ENCODE measurements at places on chromosomes 5 and 9.

GRCh38 chr9:76454311-76454710 lies 4.7 kb upstream of the GCNT1 start:
- no peak for DNase-seq

DNA sequence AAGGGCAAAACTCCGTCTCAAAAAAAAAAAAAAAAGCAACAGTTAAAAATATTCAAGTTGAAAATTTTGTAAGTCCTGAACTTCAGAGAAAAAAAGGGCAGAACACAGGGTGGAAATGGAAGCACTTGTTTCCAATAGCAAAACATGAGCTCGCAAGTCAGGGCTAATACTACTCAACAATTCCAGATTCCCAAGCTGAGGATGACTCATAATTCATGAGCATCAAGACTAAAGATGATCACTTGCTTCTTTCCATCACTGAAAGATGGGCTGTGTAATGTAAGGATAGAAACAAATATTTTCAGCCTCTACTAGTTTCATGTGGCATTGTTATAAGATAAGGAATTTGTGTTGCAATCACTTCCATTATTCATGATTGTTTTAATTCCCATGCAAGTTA lies 33.5 kb upstream of the FST start:
- DNase-seq = no peak

GRCh38 chr5:174720612-174721529 lies 3.5 kb upstream of the MSX2 start:
- DNase-seq = no peak

DNA sequence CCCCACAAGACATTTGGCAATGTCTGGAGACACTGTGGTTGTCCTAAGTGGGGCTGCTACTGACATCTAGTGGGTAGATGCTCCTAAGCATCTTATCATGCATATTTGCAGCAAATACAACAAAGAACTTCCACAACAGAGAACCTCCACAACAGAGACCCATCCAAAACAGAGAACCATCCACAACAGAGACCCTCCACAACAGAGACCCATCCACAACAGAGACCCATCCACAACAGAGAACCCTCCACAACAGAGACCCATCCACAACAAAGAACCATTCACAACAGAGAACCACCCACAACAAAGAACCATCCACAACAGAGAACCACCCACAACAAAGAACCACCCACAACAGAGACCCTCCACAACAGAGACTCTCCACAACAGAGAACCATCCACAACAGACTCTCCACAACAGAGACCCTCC lies 32.8 kb downstream of the ARPC5L start:
- DNase-seq = peak; percentile 52

DNA sequence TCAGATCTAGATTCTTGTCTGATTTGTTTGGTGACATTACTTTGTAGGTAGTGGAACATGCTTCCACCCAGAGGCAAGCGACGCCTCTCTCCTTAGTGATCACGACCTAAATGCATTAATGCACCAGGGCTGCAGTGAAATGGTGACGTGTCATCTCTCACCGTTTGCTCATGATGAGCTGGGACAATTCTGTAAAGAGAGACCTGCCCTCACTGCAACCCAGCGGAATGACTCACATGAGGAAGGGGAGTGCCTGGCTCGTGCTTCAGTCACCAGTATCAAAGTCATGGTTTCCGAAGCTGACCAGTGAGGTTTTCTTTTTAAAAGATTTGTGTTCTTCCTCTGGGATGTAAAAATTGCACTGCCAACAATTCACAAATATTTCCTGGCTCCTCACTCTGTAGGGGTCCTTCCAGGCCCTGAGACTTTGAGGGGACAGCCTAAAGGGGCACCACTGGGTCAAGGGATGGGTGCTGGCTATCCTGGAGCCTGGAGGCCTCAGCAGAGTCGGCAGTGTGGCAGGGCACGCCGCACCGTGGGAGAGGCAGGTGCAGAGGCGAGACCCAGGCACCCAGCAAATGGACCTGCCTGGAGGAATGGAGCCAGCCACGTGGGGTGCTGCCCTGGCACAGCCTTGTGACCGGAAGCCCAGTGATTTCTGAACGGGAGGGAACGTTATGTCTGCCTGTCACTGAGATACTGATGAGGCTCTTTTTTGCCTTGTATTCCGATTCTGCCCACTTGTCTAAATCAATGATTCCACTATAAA lies 17.3 kb downstream of the QSOX2 start:
- peak; percentile 72 for DNase-seq

- DNase-seq = no peak
These were observed 217.0 kb downstream of the GAS1 start for GRCh38 chr9:86730163-86730928.

DNA sequence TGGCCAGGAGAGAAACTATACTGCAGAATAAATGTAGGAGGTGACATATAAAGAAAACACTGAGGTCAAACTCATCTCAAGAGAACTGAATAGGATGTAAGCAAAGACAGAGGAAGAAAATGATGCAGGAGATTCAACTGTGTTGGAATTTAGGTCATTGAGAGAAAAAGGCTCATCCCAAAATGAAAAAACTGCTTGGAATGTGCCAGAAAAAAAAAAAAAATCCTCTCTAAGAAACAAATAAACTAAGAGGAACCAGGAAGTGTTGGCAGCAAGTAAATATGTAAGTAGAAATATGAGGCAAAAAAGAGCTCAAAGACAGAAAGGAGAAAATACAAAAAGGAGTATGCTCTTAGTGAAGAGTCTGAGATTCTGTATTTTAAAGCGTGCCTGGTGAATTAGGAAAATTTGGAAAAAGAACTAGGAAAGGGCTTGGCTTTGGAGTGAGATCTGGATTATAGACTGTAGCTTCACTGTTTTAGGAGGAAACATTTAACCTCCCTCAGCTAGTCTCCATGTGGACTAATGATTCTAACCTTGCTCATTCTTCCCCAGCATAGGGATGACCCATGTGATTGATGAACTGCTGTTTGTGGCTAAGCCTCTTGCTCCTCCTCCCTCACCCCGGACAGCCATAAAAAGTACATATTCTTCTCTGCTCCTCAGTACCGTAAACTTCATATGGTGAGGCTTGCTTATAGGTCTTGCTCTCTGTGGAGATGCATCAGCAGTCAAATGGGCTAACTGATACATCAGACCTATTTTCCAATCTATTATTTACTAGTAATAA lies 185.6 kb upstream of the POU5F2 start:
- DNase-seq = peak; percentile 23

DNA sequence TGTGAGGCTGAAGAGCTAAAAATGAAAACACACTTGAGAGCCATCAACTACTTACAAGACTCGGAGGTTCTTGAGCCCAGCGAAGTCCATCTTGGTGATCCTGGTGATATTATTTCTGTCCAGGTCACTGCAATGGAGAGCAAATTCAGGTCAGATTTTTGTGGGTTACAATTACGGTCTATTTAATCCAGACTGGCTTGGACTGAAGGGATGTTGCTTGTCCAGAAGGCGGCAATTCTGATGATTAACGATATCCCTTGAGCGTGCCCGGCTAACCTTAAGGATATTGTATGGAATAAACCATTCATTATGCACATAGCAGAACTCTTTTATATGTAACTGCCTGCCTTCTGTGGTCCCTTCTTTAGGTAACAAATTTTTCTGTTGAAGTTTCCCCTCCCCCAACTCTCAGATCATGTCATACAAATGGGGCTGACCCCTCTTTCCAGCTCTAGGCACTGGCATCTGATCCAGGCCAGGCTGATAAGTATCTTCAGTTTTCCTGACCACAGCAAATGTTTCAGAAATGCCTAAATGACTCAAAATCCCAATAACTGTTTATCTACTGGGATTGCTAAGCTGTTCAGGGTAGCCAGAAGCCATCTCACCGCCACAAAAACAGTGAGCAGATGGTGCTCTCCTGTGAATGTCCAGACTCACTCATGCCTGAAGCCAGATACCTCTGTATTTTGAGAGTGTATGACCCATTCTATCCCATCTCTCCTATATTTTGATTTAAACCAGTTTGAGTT lies 49.4 kb downstream of the SLIT3 start:
- peak; percentile 21 for DNase-seq

DNA sequence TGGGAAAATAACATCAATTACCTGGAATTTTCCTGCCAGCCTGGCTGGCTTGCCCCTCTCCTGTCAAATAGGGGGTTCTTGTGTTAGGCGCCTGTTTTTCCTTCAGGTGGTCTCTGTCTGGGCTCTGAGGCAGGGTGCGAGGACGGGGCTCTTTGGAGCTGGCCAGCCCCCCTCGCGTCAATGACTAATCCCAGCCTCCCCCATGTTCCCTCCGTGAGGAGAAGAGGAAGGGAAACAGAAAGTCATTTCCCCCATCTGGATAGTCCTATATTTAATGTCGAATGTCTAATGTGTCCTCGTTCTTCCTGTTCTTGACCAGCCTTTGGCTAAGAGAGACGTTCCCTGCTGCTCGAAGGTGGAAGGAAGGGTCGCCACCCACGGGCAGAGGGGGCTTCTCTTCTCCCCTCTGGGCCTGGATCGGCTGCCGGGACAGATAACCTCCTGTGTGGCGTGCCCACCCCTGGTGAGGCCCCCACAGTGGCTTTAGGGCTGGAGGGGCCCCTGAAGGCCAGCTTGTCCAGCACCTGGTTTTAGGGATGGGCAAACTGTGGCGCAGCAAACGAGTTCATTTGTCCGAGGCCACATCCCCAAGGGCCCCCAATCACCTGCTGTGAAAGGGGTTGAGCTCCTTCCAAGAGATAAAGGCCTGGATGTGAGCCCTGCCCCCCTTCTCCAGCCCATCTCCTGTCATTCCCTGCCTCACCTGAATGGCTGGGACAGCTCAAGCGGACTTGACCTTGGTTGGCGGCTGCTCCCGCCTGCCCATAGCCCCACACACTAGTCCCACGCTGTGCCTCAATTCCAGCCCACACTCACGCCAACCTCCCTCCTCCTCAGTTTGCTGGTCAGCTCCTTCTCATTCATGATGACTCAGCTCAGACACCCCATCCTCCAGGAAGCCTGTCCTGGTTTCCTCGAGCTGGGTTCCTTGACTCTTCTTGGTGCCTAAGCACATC lies 35.9 kb upstream of the UNC5A start:
- no peak for DNase-seq

All from astrocyte of the spinal cord (primary cell).